ENCODE measurements at places on chromosomes 2 and 18. TPM values are rescaled to one million over a fixed set of nuclear protein-coding genes. Genes with fewer than 3 reads are reported as not detected.

The MARCHF4 gene
- not detected for total RNA-seq

The AQP12B gene
- total RNA-seq, result not detected

DNA sequence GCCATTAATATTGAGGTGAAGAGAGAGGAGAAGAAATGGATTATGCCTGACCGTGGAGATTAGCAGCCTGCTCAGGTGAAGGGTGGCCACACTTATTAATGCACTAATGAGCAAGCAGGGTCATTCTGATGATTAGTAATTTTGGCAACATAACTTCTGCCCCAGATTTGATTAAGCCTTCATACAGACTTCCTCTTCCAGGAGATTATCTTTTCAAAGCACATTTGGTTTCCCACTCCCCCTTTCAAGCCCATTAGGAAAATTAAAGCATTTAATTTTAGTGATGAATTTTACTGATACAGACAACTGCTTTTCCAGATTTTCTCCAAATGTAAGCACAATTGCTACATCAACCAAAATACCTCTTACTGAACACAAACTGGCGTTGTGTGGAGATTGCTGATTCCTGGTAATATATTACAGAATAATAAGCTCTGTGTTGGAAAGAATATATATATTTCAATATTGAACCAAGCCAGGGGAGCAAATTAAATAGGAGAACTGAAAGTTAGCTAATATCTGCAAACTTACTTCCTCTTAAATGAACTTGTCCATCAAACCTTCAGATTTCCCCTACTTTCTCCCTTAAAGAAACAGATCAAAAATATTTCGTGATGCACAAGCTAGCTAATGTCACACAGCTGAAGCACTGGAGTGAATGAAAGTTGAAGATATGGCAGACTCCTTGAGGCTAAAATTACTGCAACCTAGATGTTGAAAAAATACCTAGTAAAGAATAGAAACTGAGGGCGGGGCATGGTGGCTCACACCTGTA, 140.8 kb downstream of the FAM210A start:
- no peak for ATAC-seq

GRCh38 chr2:241836292-241836691, 22.4 kb downstream of the PDCD1 start:
- ATAC-seq, result no peak

The IL36RN gene
- not detected for total RNA-seq

DNA sequence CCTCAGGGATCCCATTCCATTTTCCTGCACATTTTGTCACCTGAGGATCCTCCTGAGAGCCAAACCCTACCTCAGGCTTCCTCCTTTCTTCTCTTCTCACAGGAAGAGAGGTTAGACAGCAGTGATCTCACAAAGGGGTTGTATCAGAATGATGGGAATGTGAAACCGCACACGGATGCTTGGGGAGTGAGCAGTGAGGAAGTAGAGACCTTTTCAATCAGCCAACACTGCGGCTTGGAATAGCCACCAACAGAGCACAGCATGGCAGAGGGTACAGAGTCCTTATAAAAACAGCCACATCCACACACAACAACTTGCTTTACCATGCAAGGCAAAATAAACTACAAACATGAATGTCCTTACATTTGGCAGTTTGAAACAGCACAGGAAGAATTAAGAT, 8.7 kb downstream of the TMEM182 start:
- ATAC-seq, result no peak

GRCh38 chr2:160289831-160290230, 89.8 kb upstream of the ITGB6 start:
- peak; percentile 35 for ATAC-seq

The HOXD13 gene
- not detected for total RNA-seq

DNA sequence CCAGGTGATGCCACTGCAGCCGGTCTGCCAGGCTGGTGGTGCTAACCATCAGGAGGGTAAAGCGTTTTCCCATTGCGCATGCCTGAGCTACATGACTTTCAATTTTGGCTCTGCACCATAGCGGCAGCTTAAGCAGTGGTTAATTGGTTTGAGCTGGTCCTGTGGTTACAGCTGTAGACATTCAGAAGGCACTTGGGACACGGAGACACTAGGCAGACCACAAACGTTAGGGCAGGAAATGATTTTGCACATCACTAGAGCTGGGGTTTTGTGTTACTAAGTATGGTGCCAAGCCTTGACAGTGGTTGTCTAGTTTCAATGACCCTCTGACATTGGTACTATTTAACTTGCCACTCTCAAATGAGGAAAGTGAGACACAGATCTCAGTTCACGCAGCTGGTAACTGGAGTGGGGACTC, 28.9 kb upstream of the CNOT11 start:
- no peak for ATAC-seq

The VWA3B gene
- not detected for total RNA-seq

All from gastroesophageal sphincter (tissue), 4 donors.